ENCODE measurements at places on chromosomes 11 and 22.
A peak's percentile ranks its signal among the peaks of the same experiment; 100 is the strongest.

GRCh38 chr11:130825561-130825960 lies 90.7 kb downstream of the SNX19 start:
- no peak for DNase-seq

DNA sequence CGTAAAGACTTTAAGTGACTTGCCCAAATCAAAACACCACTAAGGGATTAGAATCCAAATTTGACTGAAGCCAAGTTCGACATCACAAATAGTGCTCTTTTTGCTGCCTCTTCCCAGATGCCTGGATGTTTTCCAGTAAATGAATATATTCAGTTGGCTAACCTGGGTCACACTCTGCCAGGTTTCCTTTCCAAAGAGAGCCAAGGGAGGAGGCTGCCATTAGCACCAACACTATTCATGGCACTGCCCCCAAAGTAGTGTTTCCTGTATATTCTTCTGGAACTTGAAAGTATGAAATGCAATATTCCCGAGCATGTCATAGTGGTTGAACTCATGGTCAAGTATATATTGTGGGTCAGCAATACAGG lies 219.3 kb upstream of the UBASH3B start:
- no peak for DNase-seq

- DNase-seq, result peak; percentile 50
Measured at GRCh38 chr11:66068923-66069714, 953 bp upstream of the PACS1 start.

DNA sequence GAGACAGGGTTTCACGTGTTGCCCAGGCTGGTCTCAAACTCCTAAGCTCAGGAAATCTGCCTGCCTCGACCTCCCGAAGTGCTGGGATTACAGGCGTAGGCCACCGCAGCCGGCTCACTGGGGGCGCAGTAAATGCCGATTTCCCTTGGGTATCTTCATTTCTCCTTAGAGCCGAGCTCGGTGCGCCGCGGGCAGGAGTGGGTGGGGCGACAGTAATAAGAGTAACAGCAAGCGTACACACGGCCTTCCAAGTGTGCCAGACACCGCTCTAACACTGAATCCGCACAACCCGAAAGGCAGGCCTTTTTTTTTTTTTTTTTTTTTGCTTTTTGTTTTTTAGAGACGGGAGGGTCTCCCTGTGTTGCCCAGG lies 500 bp upstream of the ADSL start:
- peak; percentile 58 for DNase-seq

GRCh38 chr11:12724301-12725054 lies 50.3 kb downstream of the TEAD1 start:
- DNase-seq, result no peak

DNA sequence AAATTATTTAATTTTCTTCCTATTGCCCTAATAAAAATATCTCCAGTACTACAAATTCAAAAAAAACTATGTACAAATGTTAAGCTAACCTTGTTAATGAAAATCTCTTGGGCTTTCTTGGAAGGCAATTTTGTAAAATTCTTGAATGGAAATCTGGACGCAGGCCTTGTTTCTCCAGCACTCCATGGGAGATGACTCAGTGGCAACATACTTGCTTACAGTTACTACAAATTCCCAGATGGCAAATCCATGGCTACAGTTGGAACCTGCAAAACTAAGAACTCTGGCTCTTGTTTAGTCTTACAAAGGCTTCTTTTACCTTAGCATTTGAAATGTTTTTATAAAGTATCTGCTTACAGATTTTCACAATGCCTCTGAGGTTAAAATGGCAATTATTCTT lies 725.2 kb downstream of the DLG2 start:
- DNase-seq, result no peak

DNA sequence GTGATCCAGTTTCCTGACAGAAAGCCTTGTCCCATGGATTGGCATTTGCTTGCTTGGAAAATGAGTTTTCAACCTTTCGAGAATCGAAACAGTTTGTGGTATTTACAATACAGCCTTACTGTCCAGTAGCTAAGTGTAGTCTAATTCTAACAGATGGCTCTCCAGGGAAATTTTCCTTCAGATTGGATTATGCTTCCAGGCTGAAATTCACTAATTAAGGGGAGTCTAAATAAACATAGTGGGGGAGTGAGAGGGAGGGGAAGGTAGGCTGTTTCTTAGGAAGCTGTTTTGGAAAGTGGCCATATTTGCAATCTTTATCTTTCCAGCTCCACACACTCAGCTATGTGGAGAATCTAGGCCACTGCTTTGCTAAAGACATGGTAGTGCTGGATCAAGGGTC lies 81.3 kb downstream of the SYT9 start:
- DNase-seq, result no peak

DNA sequence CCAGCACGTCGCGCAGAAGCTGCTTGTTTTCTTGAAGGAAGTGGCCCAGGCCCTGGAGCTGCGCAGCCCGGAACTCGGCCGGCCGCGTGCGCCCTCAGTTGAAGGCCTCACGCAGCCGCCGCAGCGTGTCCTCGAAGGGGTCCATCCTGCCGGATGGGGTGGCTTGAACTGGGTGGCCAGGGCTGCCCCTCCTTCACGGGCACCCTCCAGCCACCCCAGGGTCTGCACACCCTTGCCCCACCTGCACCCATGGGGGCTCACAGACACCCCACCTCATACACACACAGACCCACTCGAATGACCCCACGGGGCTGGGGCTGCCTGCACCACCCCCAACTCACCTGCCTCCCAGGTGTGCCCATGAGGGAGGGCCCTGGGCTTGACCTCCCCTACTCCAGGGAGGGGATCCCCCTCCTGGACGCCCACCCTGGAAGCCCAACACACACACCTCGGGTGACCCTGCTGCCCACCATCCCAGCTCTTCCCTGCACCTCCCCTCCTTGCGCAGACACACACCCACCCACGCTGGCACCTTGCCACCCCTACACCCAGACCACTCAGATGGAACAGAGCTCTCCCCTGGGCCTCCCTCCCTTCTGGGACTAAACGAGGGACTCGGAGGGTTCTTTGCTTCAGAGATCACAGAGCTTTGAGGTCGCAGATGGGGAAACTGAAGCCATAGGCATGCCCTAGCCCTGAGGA lies 6.8 kb downstream of the ALDH3B2 start:
- DNase-seq, result no peak

DNA sequence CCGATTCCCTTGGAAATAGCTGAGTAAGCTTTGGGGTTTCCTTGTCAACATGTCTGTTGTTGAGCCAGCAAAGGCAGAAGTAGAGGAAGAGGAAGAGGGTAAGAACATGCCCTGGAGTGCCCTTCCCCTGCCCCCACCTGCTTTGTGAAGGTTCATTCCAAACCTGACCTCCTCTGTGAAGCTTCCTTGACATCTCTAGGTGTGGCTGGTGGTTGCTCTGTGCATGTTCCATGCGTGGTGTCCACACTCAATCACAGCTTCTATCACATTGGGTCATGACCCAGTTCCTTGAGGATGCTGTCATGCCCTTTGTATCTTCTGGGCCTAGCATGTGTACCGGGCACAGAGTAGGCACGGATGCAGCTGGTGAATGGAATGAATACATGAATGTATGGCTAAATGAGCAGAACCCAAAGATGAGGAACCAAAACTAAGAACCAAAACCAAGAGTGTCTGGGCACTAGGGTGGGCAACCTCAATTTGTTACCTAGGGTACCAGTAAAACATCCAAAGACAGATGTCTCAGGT lies 23.7 kb upstream of the FXYD6 start:
- DNase-seq, result no peak

DNA sequence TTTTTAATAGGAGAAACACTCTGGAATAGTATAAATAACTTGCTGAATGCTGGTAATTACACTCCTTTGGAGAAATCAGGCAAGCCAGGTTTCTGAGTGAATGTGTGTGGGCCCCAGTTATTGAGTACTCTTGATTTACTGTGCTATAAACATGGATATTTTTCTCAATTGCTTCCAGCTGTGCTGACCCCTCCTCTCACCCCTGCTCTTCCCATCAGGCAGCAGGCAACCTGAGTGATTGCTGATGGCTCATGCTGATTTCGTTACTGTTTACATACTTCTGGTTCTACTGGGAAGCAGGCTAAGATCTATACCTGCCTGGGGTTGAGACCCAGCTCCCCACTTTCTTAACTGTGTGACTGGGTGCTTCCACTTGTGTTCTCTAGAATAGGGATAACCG lies 68.5 kb downstream of the DHCR7 start:
- no peak for DNase-seq

GRCh38 chr11:2259897-2260451 lies 10.4 kb downstream of the ASCL2 start:
- DNase-seq, result no peak
